ENCODE measurements at places on chromosomes 3 and 15.

GRCh38 chr15:68646696-68647095 is 67.9 kb downstream of the CORO2B start:
- DNase-seq, result no peak

DNA sequence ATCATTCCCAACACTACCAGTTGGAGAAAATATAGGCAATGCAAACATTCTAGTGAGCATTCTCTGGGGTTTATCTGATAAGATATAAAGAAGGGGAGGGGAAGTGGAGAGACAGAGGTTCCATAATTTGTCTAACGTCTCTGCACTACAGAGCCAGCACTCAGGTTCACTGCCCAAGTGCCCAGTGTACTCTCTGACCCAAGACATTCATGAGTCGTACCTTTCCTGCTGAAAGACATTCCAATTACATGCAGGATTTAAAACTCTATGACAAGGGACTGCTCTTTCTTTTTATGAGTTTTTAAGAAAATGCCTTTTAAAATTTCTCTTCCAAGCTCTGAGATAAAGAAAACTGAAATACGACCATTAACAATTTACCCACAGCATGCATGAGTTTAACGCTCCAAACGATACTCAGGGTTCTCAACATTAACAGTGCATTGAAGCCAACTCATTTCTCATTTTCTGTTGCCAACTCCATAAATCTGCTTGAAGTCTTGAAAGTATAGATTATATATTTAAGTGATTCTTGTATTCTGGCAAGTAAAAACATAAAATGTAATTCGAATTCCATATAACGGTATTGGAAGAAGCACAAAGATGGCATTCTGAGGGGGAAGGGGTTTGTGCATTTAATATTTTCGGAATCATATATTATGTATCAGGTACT is 193.4 kb downstream of the SUCLG2 start:
- no peak for DNase-seq

- no peak for DNase-seq
Observed at GRCh38 chr3:9400616-9401015, 3.2 kb downstream of the SETD5 start.

DNA sequence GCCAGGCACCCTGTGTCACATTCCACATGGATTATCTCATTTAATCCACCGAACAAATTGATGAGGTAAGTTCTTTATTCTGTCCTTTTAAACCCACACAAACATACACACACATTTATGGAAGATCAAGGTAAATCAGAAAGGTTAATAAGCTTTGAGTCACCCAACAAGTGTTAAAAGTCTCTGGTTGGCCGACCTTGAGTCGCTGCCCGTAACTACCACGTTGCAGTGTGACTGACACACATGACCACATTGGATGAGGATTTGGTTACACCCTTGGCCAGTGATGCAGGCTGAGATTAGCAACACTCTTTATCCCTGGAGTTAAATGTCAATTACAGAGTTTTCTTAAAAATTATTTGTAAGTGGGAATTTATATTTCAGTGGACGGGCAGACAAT is 19.2 kb downstream of the FOXP1 start:
- no peak for DNase-seq

DNA sequence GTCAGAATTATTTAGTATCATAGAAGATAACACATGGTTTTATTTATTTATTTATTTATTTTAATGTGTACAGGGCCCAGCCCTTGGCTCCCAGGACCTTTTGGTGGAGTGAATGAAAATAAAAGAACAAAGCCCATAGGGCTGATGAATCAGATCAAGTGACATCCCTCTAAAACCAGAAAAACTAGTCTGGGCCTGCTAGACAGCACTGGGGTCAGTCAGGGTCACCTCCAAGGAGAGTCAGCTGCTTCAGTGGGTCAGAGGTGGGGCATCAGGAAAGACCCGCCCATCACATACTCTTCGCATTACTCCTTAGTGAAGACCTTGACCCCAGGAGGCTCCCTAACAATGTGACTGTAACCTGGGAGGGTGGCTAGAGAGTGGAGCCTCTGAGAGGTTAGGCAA is 12.8 kb downstream of the PPCDC start:
- no peak for DNase-seq

Data from GM12891 (cell line).